Right lobe of liver (tissue), 6 donors: ENCODE measurements at places on chromosomes 7 and 10. TPM values are rescaled to one million over a fixed set of nuclear protein-coding genes. Genes with fewer than 3 reads are reported as not detected.

- no peaks in the 10 kb centered on the region for H3K27me3 ChIP-seq
- no peak overlapping the region for H3K27ac ChIP-seq
- H3K36me3 ChIP-seq = no peaks in the 10 kb centered on the region
- no peak overlapping the region for H3K4me3 ChIP-seq
These were observed 156.6 kb downstream of the SKIDA1 start for GRCh38 chr10:21368728-21369425.

DNA sequence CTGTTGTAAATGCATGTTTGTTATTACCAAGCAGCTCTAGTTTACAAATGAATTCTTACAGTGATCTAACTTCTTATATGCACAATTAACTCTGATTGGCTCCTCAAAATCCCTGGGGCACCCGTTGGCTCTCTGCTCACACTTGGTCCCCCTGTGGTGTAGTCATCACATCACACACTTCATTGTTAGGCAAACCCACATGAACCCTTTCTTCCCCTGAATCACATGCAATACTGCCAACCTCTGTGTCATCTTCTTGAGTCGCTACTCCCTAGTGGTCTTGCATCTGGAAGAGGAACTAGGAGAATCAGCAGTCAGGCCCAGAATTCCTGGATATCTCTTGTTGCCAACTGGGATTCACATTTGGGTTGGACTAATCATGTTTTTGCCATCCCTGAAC lies 73.1 kb downstream of the CD36 start:
- H3K4me3 ChIP-seq = no peak overlapping the region
- H3K27ac ChIP-seq = no peak overlapping the region
- DNase-seq = no peak
- no peaks in the 10 kb centered on the region for H3K4me1 ChIP-seq
- H3K36me3 ChIP-seq = no peaks in the 10 kb centered on the region
- no peaks in the 10 kb centered on the region for H3K27me3 ChIP-seq

GRCh38 chr7:134926396-134926795 lies 59.9 kb upstream of the AGBL3 start:
- DNase-seq = no peak
- H3K36me3 ChIP-seq = peaks cover 5% of the 10 kb centered on the region
- no peaks in the 10 kb centered on the region for H3K27me3 ChIP-seq
- no peak overlapping the region for H3K27ac ChIP-seq

- H3K27me3 ChIP-seq = no peaks in the 10 kb centered on the region
- DNase-seq = peak; percentile 48
- H3K4me3 ChIP-seq = no peak overlapping the region
- no peaks in the 10 kb centered on the region for H3K4me1 ChIP-seq
These were observed 276.9 kb downstream of the CSTF2T start for GRCh38 chr10:51422311-51423120.

GRCh38 chr7:94781236-94781635 lies 125.3 kb upstream of the SGCE start:
- H3K27me3 ChIP-seq = no peaks in the 10 kb centered on the region
- H3K4me1 ChIP-seq = no peaks in the 10 kb centered on the region
- no peak overlapping the region for H3K27ac ChIP-seq
- DNase-seq = no peak

- DNase-seq = no peak
- no peak overlapping the region for H3K4me3 ChIP-seq
- H3K4me1 ChIP-seq = peaks cover 25% of the 10 kb centered on the region
- no peak overlapping the region for H3K27ac ChIP-seq
These were observed 3.4 kb downstream of the RABGEF1 start for GRCh38 chr7:66743920-66744319.

The CHAT gene
- total RNA-seq = not detected
